ENCODE measurements at places on chromosomes 7 and 10. TPM values are rescaled to one million over a fixed set of nuclear protein-coding genes. Genes with fewer than 3 reads are reported as not detected.

Gene GPR22
- not detected for total RNA-seq

Gene ANKRD22
- total RNA-seq: 0.12 TPM

Gene CPVL
- total RNA-seq: not detected

Gene DPYSL4
- 32.5 TPM for total RNA-seq

DNA sequence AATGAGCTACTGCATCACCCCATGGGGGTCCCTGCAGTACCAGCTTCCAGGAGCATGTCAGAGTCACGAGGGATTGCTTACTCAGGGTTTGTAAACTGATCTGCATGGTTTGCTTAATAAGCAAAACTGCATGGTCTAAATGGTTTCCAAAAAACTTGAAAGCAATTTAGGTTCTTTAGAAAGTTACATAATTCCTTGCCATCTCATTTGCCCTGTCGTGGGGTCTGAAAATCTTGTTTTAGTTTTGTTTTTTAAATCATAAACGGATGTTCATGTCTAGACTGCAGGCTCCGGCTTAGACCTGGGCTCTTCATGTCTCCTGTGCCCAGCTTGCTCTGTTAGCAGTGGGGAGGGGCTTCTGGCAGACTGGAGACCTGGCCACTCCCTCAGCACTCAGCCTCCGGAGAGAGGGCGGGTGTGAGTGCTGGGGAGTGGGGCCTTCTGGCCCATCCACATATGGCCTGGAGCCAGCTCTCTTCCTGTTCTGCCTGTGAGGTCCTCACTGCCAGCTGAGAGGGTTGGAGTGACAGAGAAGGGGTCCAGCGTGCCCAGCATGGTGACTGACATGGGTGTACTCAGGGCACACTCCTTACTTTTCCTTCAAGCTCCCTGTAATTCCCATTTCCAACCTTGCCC, 17.5 kb downstream of the PRF1 start:
- no peaks in the 10 kb centered on the region for H3K36me3 ChIP-seq
- no peak for DNase-seq
- H3K27me3 ChIP-seq: peaks cover 8% of the 10 kb centered on the region
- peaks cover 23% of the 10 kb centered on the region for H3K4me1 ChIP-seq

GRCh38 chr7:96397936-96398598, 76.2 kb upstream of the SLC25A13 start:
- H3K4me1 ChIP-seq: no peaks in the 10 kb centered on the region
- no peaks in the 10 kb centered on the region for H3K36me3 ChIP-seq
- H3K27ac ChIP-seq: no peak overlapping the region
- peaks cover 14% of the 10 kb centered on the region for H3K27me3 ChIP-seq

GRCh38 chr10:72081210-72081609, 7.1 kb downstream of the SPOCK2 start:
- H3K27me3 ChIP-seq: no peaks in the 10 kb centered on the region
- no peak for DNase-seq
- peak overlapping the region; percentile 36 for H3K4me3 ChIP-seq

DNA sequence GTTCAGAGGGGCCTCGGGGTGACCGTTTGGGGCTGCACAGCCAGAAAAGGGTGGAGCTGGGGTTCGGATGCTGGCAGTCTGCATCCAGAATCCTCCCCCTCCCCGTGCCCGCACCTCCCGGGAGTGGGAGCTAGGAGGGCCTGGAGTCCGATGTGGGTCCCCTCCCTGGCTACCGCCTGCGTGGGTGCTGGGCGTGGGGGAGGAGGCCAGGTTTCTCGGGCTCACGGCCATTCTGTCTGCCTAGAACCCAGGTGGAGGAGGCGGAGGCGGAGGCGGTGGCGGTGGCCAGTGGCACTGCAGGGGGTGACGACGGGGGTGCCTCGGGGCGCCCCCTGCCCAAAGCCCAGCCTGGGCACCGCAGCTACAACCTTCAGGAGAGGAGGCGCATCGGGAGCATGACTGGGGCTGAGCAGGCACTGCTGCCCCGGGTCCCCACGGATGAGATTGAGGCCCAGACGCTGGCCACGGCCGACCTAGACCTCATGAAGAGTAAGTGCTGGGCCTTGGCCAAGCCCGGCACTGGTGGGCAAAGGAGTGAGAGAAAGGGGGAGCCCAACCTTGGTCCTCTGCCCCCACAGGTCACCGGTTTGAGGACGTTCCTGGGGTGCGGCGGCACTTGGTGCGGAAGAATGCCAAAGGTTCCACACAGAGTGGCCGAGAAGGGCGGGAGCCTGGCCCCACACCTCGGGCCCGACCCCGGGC, 7.0 kb downstream of the SLC4A2 start:
- no peak overlapping the region for H3K27ac ChIP-seq
- peaks cover 24% of the 10 kb centered on the region for H3K36me3 ChIP-seq
- DNase-seq: no peak

- no peak for DNase-seq
- no peaks in the 10 kb centered on the region for H3K27me3 ChIP-seq
- H3K27ac ChIP-seq: no peak overlapping the region
- peaks cover 3% of the 10 kb centered on the region for H3K4me1 ChIP-seq
These were observed 703.3 kb upstream of the LRRTM3 start for GRCh38 chr10:66222462-66223046.

Measured in activated CD4-positive, alpha-beta T cell treated with anti-CD3 and anti-CD28 coated beads, Interleukin-2, amount 10 ng/mL, durations not matched to agents 24 days and 14 days (primary cell).